ENCODE measurements at places on chromosomes 5 and 9. TPM values are rescaled to one million over a fixed set of nuclear protein-coding genes. Genes with fewer than 3 reads are reported as not detected.

FAM174A gene
- 31.9 TPM for total RNA-seq

WDR31 gene
- 3.9 TPM for total RNA-seq

FOXI1 gene
- not detected for total RNA-seq

B4GALT1 gene
- total RNA-seq, result 25.5 TPM

TMEM252 gene
- not detected for total RNA-seq

PDLIM4 gene
- total RNA-seq, result 117 TPM

CCT5 gene
- 92.2 TPM for total RNA-seq

DAB2 gene
- 61.7 TPM for total RNA-seq

CXCL14 gene
- 9.1 TPM for total RNA-seq

PPP3R2 gene
- not detected for total RNA-seq

TAF11L2 gene
- not detected for total RNA-seq

MSANTD3 gene
- total RNA-seq, result 26.2 TPM

LCN9 gene
- total RNA-seq, result not detected

CNTNAP3B gene
- total RNA-seq, result 52.0 TPM

DMRT3 gene
- not detected for total RNA-seq

MYMK gene
- total RNA-seq, result not detected

SPATA31D4 gene
- total RNA-seq, result not detected

MLANA gene
- not detected for total RNA-seq

F2RL1 gene
- 0.16 TPM for total RNA-seq
